ENCODE measurements at places on chromosomes 7 and 10.
A peak's percentile ranks its signal among the peaks of the same experiment; 100 is the strongest.

DNA sequence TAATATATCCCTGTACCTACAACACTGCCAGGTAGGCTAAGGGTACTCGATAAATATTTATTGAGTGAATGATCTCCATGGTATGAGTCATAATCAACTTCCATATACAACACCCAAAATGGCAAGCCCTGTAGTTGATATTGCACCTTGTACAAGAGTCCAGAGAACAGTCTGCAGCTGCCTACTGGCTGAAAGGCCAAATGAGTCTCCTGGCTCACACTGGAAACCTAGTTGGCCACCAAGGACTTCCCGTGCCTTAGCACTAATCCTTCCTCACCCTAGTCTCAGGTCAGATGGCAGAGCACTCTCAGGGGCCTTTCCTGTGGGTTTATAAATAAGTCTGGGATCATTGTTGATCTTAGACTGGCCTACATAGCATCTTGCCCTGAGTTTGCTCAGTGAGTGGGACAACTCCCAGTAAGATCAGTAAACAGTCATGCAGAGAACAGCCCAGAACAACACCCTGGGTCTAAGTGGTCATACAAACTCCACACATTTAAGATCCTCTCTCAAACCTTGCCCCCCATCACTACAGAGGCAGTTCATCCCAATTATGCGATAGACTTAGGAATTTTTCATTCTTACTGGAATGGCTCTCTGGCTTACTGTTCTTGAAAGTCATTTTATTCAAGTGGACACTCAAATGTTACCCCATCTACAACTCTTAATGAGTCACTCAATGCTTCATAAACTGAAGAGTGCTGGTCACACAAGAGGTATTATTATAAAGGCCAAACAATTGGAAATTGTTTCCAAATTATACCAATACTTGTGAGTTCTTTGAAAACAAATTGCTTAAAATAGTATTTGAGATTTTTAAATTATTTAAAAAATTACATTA is 14.7 kb upstream of the SLC16A9 start:
- DNase-seq, result no peak

GRCh38 chr10:1551636-1552338 is 185.5 kb downstream of the ADARB2 start:
- no peak for DNase-seq

GRCh38 chr7:23332910-23333612 is 33.9 kb downstream of the MALSU1 start:
- no peak for DNase-seq

- DNase-seq, result peak; percentile 12
Measured at GRCh38 chr7:29194206-29194593, 375 bp upstream of the CHN2 start.

DNA sequence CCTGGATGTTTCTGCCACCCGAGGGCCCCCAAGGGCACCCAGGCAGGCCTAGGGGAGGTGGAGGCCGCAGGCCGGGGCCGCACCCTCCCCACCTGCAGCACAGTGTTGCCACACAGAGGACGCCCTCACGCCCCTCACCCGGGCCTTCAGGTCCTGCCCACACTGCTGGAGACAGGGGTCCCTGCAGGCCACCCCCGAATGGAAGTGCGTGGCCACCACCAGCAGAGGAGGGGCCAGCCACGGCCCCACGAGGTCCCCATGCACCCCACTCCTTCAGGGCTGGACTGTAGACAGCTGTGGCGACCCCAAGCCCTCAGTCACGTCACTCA is 35.4 kb downstream of the ADAP1 start:
- no peak for DNase-seq

- no peak for DNase-seq
Measured at GRCh38 chr7:34342387-34342786, 315.6 kb upstream of the NPSR1 start.

DNA sequence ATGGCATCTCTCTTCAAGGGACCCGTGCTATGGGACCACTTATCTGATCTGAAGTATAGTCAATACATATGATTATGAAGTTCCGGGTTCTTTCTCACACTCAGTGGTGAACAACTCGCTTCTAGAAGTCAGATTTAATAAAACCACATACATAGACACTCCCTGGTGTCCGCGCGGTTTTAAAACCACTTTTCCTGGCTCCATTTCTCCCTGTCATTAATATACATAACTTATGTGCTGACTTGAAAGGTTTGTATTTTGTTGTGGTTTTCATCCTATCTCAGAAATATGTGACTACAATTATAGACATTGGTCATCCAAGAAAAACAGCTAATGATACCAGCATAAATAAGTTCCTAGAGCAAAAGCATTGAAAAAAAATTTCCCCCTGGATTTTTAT is 34.0 kb downstream of the SVIL start:
- DNase-seq, result no peak

DNA sequence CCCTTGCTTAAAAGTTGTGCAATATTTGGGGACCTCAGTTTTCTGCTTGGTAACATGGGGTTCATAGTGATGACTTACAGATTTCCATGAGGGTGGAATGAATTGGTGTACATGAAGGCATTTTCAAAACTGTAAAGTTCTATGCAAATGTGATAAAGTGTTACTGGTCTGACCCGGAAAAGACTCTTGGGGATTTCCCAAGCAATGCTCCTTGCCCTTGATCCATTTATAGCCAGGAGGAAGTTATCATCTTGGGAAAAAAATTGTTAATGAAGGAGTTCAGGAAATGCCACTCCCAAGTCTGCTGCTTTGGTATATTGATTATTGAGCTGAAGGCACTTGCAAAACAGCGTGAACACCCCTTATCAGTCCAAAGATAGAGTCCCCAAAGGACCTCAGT is 96.3 kb upstream of the ZPBP start:
- DNase-seq, result no peak

DNA sequence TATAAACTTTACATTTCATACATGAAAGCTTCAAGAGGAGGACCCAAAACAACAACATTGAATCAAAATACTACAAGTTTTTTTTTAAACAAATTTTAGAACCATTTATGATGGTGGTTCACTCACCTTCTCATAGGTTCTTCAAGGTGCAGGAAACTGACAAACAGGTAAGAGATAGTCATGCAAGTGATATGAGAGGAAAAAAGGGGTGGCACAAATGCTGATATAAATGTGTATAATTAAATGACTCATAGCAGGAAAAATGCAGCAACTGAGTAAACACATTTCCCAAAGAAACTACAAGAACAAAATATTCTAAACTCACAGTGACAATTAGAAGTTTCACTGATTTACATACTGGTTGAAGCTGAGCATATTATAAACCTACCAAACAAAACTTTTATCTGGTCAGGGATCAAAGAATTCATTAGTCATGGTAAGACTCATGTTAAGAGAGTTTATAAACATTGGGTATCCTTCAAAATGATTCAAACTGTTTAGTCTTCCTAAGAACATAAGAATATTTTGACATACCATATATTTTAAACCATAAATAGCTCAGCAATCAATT is 14.1 kb downstream of the ZWINT start:
- no peak for DNase-seq

DNA sequence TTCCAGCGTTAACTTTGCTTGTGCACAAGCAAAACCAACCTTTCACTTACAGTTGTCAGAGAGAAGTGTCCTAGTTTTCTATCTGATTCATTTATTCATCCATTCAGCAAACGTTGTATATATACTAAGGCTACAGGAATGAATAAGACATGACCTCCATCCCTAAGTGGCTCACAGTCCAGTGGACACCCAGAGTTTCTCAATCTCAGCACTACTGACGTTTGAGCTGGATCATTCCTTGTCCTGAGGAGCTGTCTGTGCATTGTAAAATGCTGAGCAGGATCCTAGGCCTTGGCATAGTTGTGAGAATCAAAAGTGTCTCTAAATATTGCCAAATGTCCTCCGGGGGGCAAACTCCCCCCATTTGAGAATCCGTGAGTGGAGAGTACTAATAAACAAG is 166.7 kb upstream of the PRKCQ start:
- no peak for DNase-seq

GRCh38 chr7:33973231-33974015 is 68.1 kb downstream of the BMPER start:
- no peak for DNase-seq

- no peak for DNase-seq
Measured at GRCh38 chr7:47587351-47587750, 5.4 kb upstream of the TNS3 start.

DNA sequence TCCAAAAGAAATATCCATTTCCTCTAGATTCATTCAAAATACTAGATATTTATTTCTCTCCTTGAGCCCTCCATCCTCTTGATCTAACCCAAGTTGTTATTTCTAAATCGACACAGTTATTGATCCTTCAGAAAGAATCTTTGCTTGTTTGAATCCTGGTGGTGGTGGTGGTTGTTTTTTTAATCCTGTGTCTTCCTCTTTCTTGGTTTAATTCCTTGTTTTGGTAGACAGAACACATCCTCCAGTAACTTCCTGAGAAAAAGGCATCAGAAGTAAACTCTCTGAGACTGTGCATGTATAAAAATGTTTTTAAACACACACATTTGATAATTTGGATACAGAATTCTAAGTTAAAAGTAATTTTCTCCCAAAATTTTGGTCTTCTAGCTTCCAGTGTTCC is 49.9 kb downstream of the SIRT1 start:
- DNase-seq, result no peak

DNA sequence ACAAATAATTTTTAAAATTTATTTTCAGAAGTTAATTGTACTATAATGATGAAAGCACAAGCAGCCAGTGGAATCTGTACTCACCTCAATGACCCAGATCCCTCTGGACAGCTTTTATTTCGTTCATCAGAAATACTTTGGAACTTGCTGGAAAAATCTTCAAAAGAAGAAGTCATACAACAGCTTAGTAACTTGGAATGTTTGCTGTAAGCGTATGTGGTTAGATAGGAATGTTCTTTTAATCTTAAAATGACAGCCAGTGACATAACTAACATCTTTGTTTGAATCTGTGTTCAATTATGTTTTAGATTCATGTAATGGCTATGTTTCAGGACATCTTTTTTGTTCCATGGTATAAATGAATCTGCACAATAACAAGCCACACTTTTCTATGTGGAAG is 26.8 kb downstream of the CFAP69 start:
- no peak for DNase-seq

DNA sequence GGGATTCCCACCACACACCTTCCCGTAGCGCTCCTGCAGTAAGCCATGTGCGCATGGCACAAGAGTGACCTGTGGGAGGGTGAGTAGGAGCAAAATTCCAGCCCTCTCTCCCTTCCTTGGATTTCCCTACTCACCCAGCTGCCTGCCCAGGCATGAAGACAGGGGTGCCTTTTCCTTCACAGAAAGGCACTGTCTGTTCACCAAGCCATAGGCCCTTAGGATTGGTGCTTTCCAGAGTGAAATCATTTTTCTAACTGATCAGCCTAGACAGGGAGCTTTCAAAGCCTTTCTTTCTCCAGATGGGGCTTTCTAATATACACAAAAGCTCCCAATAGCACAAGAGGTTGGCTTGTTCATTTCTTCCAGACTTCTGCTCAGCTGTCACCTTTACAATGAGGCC is 79.7 kb downstream of the CTTNBP2 start:
- DNase-seq, result no peak

DNA sequence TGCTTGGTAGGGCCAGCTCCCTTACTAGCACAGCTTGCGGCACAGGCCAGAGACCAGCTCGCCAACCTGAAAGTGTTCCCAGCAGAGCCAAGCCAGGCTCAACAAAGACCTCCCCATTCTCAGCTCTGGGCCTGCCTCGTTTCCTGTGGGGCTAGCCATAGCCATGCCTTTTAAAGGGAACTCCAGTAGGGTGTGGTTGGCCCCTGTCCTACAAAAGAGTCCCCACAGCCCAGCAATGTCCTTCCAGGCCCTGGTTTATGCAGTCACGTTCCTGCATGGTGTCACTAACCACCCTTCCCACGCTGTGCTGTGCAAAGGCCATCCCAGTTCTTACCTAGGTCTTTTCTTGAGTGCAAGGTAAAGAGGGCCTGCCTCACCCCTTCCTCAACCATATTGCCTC is 87.8 kb upstream of the LRRC4 start:
- no peak for DNase-seq

DNA sequence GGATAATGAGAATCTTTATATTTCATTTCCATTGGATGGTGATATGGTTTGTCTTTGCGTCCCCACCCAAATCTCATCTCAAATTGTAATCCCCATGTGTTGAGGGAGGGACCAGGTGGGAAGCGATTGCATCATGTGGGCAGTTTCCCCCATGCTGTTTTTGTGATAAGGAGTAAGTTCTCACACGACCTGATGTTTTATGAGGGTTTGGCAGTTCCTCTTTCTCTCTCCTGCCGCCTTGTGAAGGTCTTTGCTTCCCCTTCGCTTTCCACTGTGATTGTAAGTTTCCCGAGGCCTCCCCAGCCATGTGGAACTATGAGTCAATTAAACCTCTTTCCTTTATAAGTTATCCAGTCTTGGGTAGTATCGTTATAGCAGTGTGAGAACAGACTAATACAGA is 59.4 kb downstream of the MTPN start:
- no peak for DNase-seq

DNA sequence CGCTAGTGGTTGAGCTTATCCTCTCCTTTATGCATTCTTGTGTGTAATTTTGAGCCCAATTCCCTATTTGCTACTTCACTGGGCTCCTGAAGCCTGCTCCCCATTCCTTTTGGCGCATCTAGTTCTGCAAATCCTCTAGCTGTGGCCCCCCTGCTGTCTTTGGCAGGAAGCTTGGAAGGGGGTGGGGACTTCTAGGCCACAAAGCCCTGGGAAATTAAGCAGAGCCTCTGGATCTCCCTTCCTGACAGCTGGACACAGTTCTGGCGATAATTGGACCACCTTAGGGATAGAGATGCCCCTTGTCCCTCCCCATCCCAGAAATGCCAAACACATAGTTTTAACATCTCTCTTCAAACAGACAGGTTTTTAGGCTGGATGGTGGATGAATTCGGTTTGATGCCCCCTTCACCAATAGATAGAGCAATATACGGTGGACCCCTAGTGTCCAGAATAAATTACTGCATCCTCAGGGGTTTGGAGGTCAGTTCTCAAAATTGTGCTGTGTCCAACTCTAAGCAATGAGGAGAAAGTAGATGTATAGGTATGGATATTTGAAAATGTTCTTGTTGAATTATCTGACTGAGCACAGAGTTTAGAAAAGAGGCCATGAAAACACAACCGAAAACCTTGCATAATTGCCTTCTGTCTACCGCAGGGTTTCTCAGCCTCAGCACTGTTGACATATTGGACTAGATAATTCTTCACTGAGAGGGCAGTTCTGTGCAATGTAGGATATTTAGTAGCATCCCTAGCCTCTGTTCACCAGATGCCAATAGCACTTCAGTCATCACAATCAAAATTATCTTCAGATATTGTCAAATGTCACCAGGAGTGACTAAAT is 75.5 kb downstream of the PAPSS2 start:
- DNase-seq, result no peak

DNA sequence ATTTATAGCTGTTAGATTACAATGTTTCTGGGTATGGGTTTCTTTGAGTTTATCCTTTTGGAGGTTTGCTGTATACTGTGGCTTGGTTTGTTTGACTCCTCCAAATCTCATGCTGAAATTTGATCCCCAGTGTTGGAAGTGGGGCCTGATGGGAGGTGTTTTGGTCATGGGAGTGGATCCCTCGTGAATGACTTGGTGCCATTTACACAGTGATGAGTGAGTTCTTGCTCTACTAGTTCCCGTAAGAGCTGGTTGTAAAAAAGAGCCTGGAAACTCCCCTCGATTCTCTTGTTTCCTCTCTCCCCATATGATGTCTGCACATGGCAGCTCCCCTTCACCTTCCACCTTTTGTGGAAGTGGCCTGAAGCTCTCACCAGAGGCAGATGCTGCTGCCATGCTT is 324.1 kb downstream of the C7orf25 start:
- DNase-seq, result no peak

- no peak for DNase-seq
Measured at GRCh38 chr7:104964626-104965236, 49.3 kb upstream of the KMT2E start.
